Right ventricle myocardium superior (tissue), 1 donor: ENCODE measurements at places on chromosomes 7 and 10.

DNA sequence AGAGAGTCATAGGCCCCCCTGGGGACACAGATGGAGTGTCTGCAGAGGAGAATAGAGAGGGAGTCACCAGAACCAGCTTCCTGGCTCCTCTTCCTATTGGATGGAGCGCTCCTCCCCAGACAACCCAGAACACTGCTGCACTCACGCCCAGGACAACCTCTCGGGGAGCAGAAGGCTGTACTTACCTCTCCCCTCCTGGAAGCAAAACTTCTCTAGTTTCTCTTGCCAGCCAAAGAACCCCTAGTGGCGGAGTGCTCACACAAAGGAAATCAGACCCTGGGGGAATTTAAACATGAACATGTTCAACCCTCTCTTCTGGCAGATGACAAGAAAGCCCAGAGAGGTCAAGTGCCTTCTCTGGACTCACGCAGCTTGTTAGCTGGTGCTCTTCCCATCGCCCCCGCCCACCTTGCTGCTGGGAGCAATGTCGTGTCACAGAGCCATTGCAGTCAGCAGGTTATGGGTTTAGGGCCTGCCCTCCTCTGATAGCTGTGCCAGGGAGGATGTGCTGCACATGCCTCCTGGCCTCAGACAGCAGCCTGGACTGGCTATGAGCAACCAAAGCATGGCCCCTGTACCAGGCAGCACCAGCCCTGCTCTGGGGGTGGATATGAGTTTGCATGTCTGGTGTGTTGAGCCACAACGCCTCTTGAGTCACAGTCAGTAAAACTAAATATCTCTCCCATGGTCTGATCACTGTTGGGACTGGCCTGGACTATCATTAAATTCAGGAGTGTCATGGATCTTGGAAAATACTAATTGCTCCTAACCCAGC is 84.4 kb downstream of the SLIT1 start:
- DNase-seq: no peak

- DNase-seq: no peak
Measured at GRCh38 chr10:697097-697875, 7.8 kb upstream of the DIP2C start.

- no peak for DNase-seq
Measured at GRCh38 chr7:107105591-107106245, 61.2 kb downstream of the PRKAR2B start.

GRCh38 chr10:119149729-119150128 is 15.8 kb downstream of the SFXN4 start:
- DNase-seq: no peak

DNA sequence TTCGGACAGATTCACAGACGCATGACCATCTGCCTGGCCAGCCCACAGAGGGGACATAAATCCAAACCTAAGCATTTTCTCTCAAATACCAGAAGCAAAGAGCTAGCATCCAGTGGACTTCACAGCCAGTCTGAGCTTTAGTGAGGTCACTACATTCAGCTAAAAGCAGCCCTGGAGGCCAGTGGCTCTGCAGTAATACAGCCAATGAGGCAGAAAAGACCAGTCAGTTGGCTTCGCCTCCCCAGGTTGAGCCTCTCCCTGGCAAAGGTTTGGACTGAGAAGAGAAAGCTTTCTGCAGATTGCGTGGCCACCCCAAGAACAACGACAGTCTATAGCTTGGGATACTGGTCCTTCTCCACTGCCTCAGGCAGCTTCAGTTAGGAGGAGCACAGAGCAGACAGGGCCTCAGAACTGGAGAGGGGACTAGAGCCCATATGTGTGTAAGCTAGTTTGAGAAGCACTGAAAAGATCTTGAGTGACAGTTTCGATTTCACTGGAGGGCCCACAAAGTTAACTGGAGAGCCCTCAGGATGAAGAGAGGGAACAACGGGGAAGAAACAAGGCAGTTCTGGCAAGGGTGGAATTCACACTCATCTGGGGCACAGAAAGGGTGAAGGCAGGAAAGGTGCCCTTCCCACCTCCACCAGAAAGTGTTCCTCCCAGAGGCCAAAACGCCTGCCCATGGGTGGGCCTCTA is 3.8 kb downstream of the WDR91 start:
- DNase-seq: no peak

- no peak for DNase-seq
Measured at GRCh38 chr7:43044511-43044910, 67.9 kb upstream of the HECW1 start.

DNA sequence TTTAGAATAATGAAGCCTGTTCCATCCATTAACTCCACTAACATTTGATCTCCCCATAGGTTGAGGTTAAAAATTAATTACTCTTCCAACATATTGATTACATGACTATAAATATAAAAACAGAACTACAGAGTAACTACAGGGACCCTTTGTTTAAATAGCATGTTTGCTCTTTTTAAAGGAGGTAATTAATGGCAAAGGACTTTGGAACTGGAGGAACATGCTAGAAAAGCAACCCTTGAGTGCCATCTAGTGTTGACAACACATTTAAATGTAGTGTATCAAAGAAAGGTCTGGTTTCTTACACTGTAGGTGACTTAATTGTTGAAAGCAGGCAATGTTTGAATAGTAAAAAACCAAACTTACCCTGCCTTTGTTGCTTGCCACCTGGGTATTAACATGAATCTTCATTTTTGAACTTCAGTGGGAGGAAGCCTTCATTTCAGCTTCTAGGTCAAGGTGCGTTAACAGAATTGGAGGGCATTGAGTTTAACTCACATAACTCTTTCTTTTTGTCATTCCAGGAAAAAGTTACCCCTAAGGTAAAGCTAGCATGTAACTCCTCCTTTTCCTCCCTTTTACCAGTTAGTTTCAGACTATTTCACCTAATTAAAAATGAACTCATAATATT is 52.6 kb upstream of the CAPZA2 start:
- DNase-seq: no peak

GRCh38 chr10:61197057-61197456 is 253.1 kb upstream of the RHOBTB1 start:
- no peak for DNase-seq

DNA sequence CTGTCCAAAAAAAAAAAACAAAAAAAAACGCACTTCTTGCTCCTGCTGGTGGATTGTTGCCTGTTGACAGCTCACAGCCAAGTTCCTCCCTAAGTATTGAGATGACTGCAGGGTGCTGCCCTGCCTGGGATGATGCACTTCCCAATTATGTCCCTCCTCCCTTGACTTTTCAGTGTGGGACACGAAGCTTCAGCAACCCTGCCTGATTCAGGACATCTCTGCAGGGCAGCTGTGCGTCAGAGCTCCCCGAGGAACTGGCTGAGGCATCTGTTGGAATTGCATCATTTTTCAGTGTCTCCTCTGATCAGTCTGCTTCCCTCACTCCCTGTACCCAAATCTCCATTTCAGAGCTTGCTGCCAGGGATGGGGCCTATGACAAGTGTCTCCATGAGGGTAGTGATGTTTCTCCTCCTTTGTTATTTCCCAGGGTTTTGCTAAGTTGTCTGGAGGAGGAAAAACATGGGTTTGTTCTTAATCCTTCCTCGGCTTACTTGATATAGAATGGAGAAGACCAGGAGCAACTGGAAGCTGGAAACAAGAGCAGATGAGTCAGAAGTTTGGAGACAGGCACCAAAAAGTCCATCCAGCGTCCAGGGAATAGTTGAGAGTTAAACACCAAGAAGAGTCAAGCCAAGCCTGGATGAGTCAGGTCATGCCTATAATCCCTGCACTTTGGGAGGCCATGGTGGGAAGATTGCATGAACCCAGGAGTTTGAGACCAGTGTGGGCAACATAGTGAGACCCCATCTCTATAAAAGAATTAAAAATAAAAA is 355.1 kb downstream of the GALNT17 start:
- DNase-seq: no peak

DNA sequence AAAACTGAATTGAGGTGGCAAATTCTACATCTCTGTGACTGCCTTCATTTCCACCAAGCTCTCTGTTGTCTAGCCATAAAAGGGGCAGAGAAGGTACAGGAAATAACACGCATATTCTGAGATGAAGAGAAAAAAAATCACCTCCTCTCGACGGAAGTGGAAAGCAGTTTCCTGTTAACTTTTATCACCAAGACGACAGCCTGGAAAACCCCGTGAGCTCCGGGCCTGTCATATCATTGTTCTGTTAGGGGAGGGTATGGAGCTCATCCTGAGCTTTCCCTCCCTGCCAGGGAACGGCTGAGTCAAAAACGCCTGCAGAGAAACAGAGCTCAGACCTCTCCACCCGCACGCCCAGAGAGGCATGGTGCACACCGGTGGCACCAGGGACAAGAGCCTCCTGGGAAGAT is 200.3 kb downstream of the PRPF18 start:
- no peak for DNase-seq

- DNase-seq: no peak
Measured at GRCh38 chr10:85615556-85615955, 751.0 kb downstream of the GRID1 start.

DNA sequence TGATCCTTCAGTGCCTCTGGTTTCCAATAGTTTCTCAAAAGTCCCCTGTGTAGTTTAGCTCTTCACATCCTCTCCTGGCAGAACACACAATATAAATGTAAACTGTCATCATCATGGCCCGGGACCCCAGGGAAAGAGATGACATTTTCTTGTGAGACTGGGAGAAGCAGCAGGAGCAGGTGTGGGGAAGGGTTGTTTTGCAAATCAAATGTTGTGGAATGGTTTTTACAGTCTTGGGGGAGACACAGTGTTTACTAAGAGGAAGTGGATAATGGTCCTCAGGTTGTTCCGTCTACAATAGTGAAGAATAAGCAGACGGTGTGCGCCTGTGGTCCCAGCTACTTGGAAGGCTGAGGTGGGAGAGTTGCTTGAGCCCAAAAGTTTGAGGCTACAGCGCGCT is 159.1 kb downstream of the SEC23IP start:
- no peak for DNase-seq
